Activated T-cell treated with anti-CD3 and anti-CD28 coated beads, Interleukin-2, amount 50 U/mL, for 48 hours (primary cell): ENCODE measurements at places on chromosomes 3 and 15.
A peak's percentile ranks its signal among the peaks of the same experiment; 100 is the strongest.

DNA sequence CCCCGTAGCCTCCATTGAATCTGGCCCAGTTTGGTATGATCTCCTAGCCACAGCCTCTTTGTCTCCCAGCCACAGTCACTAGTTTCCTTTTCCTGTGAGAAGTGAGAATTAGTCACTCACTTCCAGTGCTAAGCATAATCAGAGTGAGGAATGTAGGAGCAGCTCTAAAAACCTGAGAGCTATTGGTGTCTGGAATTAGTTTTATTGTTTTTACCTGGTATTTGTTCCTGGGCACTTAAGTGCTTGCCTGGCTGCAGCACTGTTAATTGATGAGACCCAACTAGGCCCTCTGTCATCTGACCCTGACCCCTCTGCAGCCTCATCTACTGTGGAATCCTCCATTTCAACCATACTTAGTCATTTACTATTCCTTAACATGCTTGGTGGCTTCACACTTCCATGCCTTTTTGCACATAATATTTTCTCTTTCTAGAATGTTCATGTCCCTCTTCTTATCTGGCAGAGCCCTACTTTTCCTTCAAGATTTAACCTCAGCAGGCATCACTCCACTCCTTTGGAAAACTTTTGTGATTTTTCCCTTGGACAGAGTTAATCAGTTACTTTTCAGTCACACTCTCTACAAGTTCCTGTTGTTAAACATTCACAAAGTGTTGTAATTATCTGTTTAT is 48.8 kb downstream of the PDE8A start:
- DNase-seq = no peak

DNA sequence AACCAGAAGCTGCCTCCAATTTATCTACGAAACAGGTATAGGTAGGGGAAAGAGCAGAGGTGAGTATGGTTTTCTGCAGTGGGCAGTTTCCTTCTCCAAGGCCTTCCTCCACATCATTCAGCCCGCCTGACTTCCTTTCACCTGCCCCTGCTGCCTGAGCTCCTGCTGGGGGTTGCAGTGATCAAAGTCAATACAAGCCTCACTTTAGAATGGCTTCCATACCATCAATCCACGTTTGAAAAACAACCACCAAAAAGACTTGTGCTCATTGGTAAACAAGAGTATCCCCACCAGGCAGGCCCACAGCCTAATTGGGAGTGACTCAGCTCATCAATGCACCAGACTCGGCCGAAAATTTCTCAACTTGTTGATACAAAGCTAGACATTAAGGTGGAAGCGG is 159.9 kb downstream of the MAGI1 start:
- DNase-seq = no peak

- DNase-seq = no peak
These were observed 235.6 kb upstream of the TGFBR2 start for GRCh38 chr3:30370681-30371271.

DNA sequence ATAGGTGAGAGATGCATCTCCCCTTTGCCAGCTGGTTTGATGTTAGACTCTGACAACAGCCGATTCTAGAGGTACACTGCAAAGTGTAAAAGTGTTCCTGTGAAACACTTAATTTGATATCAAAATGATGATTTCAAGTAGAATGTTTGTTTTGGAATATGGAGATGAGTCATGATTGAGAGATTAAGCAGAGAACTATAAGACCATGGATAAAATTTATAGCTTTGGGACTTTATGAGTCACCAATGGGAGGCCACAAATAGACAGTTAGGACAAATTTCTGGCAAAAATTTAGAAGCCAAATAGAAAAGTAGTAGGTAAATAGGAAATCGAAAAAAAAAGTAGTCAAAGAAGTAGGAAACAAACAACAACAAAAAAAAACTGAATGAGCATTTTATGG is 672.5 kb downstream of the NSUN3 start:
- DNase-seq = no peak

DNA sequence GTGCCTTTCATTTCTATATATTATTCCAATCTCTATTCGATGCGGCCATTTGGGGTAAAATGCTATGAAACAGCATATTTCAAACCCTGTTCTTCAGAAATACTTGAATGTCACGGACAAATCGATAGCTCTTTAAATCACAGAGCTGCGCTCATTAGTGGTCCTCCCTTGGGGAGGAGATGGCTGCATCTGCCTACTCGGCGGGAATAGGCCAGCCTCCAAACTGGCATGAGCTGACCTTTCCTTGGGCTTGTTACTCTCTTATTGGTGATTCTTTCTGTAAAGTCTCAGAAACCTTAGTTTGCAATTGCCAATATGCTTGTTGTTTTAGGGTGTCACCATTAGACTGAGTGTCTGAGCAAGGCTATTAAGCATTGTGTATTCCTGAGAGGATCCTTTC is 120.9 kb downstream of the BDH1 start:
- DNase-seq = no peak

DNA sequence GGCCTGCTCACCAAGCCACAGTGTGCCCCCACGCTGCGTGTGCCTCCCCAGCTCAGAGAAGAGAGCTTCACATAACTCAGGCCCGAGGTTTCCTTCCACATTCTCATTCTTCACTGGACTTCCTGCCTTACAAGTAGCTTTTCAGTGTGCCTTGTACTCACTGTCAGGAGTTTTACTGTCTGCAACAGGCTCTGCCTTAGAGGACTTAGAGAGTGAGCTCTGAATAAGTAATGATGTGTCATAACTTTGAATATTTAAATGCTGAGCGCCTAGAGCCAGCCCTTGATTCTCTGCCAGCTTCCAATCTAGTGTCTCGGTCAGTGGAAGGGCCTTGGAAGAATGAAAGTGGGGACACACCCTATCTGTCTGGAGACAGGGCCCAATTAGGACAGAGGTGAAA is 41.8 kb downstream of the ITGB5 start:
- DNase-seq = no peak

GRCh38 chr15:48905216-48905615 is 27.3 kb downstream of the EID1 start:
- DNase-seq = no peak

DNA sequence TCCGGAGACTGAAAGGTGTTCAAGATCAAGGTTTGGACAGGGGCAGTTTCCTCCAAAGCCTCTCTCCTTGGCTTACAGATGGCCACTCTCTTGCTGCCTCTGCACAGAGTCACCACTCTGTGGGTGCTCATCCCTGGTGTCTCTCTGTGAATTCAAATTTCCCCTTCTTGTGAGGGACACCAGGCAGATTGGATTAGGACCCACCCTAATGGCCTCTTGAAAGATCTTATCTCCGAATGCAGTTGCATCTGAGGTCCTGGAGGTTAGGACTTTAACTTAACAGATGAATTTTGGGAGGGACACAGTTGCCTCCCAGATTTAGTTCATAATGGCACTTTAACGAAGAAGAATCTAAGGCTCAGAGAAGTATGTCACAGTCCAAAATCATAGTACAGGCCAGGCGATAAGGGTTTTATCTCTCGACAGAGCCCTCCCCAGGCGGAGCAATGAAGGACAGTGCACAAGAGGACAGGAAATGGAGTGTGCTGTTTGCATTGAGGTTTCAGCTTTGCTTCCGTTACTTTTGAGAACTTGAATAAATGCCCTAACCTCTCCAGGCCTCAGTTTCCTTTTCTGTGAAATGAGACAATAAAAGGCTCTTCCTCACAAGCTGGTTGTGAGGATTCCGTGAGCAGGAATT is 38.9 kb upstream of the KIF23 start:
- no peak for DNase-seq

DNA sequence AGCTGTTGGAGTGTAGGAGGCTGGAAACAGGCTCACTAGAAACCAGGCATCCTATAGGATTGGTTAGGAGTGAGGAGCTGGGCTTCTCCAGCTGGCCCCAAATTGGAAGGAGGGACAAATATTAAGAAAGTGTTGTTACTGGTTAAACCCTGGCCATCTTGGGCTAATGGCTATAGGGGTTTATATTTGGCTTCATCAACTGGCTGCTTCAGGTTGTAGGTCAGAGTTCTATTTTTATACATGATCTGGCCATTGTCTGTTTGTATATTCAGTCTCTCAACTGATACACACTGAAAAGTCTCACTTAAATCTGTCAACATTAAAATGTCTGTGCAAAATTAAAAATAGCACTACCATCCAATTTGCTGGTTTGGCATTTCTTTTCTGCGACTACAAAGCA is 70.2 kb upstream of the ARRDC4 start:
- DNase-seq = no peak

GRCh38 chr3:196097373-196098154 is 15.7 kb upstream of the TFRC start:
- DNase-seq = no peak

DNA sequence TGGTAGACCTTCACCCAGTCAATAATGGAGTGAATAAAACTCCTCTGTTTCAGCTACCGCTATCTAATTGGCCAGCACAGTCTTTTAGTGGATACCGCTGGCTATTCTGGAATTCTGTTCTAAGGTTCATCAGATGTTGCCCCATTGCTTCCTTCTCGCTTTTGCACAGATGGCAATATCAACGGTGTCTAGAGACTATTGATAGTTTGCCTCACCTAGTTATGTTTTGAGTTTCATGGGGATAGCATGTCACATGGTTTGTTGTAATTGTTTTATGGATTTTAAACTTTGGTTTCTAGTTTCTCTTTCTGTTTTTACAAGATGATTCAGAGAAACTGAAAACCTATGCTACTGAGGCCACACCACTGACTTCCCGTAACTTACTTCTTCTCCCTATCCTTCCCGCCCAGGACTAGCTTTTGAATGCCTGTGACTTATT is 2.0 kb downstream of the XRN1 start:
- no peak for DNase-seq

GRCh38 chr15:71939981-71940588 is 129.7 kb downstream of the NR2E3 start:
- no peak for DNase-seq

DNA sequence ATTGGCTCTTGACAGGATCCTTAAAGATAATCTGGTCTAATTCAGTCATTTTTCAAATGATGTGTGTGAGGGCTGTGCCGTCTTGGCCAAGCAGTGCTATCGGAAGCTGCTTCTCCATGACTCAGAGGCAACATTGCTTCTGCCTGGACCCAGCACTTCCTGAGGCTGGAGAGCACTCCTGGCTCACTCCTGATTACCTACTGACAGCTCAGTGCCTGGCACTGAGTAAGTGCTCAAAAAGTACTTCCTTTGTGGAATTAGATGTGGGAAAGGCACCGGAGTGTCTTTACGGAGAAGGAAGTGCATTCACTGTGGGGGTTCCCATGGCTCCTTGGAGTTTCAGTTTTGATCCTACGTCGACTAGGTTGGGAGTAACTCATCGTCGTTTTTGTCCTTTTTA is 86.9 kb upstream of the UBE3A start:
- no peak for DNase-seq

- DNase-seq = no peak
These were observed 27.9 kb upstream of the TGFBR2 start for GRCh38 chr3:30578479-30578878.

- DNase-seq = no peak
These were observed 1114.8 kb downstream of the ROBO2 start for GRCh38 chr3:78154521-78155186.

- DNase-seq = no peak
These were observed 32.7 kb downstream of the RARB start for GRCh38 chr3:25460751-25461150.

DNA sequence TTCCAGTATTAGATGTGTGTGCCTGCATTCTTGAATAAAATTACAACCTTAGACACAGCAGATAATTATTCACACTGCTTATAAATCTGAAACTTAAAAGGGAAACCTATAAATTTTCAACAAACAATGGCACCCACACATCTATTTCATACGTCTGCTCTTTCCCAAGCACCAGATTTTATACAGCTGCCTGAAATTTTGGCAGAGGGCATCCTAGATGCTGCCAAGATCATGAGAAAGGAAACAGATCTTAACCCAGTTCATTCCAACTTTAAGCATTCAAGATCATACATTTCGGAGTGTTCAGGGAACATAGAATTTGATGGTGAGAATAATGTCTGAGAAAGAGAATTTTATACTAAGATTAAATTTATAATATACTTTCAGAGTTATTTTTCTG is 53.1 kb downstream of the CLDN1 start:
- DNase-seq = no peak

GRCh38 chr3:113695786-113696645 is at the start of gene USF3:
Gene USF3 (minus strand): TSS chr3:113696642. CDS start chr3:113674878, 21,764 bp downstream.
- peak; percentile 81 for DNase-seq

DNA sequence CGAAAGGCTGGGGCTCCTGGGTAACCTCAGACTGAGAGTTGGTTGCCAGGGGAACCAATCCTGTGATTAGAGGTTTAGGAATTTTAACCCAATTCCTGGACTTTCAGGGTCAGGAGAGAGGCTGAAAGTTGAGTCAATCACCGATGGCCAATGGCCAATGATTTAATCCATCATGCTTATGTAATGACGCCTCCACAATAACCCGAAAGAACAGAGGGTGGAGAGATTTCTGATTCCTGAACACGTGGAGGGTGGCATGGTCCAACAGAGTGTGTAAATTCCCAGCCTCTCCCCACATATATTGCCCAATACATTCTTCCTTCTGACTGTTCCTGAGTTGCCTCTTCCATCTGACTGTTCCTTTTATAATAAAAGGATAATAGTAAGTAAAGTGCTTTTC is 137.2 kb upstream of the CBLB start:
- DNase-seq = no peak

GRCh38 chr3:172129850-172130716 is 90.7 kb downstream of the FNDC3B start:
- peak; percentile 57 for DNase-seq

DNA sequence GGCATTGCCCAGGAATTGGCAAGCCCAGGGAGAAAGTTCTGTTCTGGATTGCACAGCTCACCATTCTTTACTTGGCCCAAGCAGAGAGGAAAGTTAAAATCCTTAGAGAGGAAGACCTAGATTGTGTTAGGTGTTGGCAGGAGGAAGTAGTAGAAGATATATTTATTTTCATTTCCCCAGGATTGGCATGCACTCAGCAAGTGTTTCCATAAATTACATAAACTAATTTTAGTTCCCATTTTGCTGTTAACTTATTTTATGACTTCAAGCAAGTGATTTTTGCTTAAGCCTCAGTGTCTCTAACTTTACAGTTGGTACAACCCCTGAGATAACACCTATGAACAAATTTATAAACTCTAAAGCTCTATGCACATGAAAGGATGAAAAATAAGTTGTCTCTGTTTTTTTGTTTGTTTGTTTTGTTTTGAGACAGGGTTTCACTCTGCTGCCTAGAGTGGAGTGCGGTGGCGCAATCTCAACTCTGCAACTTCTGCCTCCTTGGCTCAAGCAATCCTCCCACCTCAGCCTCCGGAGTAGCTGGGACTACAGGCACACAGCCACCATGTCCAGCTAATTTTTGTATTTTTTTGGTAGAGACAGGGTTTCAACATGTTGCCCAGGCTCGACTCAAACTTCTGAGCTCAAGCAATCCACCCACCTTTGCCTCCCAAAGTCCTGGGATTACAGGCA is 31.2 kb upstream of the TOP2B start:
- DNase-seq = no peak
